ENCODE measurements at places on chromosomes 5 and 9.

GRCh38 chr5:12883395-12883794 is 979.1 kb upstream of the CTNND2 start:
- no peak for DNase-seq

DNA sequence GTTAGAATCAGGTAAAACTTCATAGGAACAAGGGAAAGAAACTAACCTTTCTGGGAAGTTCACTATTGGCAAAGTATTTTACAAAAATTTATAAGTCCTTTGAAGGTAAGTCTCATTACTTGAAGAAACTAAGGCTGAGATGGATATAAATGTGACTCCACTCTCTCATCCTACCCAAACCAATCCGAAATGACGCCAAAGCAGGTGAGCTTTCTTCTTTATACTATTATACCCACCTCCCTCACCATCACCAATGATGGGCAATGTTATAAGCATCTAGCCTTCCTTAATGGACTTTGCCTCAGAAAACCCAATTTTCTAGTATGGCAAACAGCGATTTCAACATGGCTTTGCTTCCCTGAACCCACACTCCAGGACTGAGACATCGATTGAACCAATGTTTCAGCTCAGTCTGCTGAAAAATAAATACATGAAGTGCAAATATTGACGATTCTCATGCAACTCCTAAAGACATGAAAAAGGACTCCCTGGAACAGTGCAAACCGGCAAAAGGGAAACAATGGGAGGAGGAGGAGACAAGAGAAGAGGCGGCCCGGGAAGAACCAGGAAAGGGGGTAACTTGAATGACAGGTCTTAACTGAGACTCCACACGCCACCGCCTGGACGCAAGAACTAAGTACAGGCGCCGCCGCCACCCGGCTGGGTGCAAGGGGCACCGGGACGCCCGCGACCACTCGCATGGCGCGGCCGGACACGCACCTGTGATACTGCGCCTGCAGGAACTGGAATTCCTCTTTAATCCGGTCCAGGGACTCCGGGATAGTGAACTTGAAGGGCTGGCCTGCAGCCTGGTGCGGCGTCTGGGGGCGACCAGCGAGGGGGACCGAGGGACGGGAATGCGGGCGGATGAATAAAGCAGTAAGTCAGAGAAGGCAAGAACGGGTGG is 2.5 kb downstream of the TLE1 start:
- DNase-seq = peak; percentile 83

- no peak for DNase-seq
Observed at GRCh38 chr5:10469253-10470050, 27.8 kb downstream of the ROPN1L start.

DNA sequence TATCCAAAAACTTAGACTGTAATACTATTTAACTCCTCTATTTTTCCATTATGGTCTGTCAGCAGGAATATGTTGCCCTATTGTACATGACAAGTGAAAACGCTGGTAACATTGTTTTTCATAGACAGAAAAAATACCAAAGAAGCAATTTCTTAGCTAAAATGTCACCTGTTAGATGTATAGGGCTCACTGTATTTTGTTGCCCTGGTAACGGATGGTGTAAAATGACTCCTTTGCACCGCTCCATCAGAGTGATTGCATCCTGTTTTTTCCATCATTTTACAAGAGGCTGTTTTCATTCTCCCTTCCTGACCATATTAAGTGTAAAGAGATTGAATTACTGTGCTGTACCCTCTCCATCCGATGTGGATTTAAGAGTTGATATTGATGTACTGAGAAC is 460.1 kb upstream of the TLE4 start:
- DNase-seq = no peak

GRCh38 chr9:14535161-14535955 is 157.9 kb downstream of the ZDHHC21 start:
- DNase-seq = no peak

- DNase-seq = no peak
Observed at GRCh38 chr9:105860516-105860915, 166.2 kb downstream of the TMEM38B start.

DNA sequence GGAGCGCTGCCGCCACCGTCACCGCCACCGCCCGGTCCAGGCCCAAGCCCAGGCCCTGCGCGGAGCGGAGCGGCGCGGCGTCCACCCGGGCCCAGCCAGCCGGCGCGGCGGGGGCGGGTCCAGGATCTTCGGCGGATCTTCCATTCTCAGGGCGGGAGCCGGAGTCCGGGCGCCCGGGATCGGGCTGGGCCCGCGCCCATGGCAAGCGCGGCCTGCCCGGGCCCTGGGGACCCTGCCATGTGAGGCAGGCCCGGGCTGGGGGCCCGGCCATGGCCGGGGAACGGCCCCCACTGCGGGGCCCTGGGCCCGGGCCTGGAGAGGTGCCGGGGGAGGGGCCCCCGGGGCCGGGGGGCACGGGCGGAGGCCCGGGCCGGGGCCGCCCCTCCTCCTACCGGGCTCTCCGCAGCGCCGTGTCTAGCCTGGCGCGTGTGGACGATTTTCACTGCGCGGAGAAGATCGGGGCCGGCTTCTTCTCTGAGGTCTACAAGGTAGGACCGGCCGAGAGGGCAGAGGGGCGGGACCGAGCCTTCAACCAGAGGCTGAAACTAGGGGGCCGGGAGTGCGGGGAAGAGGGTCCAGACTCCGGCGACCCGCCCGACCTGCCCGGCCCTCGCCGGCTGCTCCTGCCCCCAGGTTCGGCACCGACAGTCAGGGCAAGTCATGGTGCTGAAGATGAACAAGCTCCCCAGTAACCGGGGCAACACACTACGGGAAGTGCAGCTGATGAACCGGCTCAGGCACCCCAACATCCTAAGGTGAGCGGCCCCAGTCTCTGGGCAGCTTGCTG is 482 bp downstream of the TESK1 start:
- no peak for DNase-seq

DNA sequence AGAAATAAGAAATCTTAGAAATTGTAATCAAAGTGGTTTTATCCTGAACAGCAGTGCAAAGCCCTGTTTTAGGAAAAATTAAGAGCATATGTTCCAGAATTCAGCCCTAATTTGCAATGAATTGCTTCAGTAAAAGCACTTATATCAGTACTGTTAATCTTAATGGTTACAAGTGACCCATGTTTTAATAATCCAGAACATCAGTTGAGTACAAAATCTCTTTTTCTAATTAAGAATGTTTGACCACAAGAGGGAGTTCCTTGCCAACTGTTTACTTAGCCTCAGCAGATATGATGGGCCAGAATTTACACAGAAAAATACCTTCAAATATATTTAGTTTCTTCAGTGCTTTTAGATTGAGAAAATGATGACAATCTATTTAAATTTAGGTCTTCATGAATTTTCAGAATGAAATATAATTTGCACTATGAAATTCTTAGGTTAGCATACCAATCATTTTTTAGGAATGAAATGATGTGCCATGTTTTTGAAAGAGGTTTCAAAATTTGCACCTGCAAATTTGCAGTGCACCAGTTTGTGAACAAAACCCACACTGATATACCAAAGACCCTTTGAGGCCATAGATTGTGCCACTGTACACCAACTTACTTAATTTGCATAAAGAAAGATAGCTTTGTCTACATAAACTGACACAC is 926.3 kb upstream of the ARRDC3 start:
- peak; percentile 28 for DNase-seq

- no peak for DNase-seq
Observed at GRCh38 chr5:81310402-81311063, 9.1 kb downstream of the ZCCHC9 start.

DNA sequence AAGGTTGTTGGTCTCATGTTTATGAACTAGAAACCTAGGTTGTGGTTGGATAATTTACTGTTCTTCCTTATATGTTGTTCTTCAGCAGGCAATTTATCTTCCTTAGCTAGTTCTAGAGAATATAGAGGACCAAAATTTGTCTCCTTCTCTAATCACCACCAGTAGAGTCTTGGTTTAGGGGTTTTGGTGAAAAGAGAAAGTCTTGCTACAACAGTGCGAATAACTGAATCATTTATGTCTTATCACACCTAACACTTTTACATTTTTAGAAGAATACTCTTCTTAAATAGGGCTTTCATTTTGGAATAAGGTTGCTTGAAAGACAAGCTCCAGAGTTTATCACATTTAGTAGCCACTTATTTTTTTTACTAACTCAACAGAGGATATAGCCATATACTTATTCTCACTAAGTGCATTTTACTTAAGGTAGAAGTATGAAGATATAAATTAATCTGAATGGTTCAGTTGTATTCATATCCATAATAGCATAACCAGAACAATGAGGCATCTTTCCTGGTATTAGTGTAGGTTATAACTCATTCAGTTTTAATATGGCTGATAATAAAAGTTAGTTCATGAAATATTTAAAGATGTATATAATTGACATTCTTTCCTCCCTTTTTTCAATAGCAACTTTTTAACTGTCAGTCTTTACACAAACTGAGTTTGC is 67.9 kb downstream of the ERBIN start:
- no peak for DNase-seq

GRCh38 chr5:99129768-99130501 is 201.1 kb upstream of the CHD1 start:
- DNase-seq = no peak

GRCh38 chr9:117315236-117315635 is 99.6 kb downstream of the ASTN2 start:
- no peak for DNase-seq

- DNase-seq = no peak
Observed at GRCh38 chr5:10834695-10835094, 73.7 kb upstream of the DAP start.

GRCh38 chr9:98887918-98888510 is 55.7 kb upstream of the COL15A1 start:
- no peak for DNase-seq

DNA sequence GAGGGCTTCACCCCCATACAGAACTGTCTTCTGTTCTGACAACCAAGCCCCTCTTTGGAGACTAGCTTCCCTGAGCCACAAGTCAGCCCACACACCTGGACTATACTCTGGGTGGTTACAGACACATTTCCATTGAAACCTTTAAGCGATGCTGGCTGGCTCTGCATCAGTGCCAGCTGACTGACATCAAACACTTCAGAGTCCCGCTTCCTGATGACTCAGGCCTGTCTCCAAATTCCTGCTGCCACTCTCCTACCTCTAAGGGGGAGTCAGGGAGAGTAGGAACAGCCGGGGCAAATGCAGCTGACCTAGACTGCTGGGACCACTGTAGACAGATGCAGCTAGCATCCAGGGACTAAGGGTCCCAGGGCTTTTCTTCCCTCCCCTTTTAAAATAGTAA is 59.4 kb downstream of the SIL1 start:
- peak; percentile 7 for DNase-seq

- DNase-seq = no peak
Observed at GRCh38 chr5:123283031-123283430, 140.2 kb downstream of the CEP120 start.

- DNase-seq = no peak
Observed at GRCh38 chr5:31759925-31760324, 121.0 kb downstream of the PDZD2 start.

DNA sequence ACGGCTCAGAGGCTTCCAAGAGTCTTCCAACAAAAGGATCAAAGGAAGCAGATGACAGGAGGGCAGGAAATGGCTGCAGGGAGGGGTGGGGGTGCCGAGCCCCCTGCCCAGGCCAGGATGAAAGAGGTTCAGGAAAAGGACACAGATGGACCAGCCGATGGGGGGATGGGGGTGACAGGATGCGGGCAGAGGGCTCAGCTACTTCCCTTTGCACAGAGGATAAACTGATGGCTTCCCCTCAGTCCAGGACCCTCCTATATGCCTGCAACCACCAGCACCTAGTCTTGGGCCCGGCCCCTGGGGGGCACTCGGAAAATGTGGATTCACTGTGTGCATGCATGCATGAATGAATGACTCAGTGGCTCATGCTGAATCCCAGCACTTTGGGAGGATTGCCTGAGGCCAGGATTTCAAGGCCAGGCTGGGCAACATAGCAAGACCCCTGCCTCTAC is 148.2 kb downstream of the C9orf50 start:
- DNase-seq = no peak

- no peak for DNase-seq
Observed at GRCh38 chr9:132218208-132218607, 56.4 kb downstream of the NTNG2 start.

DNA sequence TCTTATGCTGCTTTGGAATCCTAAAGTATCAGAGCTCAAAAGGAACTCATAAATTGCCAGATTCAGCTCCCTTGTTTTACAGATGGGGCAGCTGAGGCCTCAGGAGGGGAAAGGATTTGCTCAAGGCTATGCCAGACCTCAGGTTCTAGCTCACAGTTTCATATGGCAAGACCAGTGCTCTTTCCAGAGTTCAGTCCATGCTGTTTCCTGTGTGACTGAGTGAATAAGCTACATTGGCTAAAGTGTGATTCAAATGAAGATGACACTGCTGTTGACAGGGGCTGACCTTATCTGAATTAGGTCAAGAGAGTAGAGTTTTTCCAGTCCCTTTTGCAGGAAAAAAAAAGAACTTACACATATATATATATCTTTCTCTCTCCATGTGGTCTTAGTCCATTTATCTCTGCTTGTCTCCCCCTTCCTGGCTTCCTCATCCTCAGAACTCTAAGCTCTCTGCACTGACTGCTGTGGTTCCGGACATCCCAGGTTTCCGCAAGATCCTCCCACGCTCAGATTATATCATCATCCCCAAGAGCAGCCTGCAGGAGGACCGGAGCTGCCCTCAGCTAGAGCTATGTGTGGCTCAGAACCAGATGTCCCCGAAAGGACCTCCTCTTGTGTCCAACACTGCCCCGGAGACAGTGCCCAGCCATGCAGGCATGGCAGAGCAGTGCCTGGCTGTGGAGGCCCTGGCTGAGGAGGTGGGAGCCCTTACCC is 9.3 kb downstream of the HMGXB3 start:
- no peak for DNase-seq

DNA sequence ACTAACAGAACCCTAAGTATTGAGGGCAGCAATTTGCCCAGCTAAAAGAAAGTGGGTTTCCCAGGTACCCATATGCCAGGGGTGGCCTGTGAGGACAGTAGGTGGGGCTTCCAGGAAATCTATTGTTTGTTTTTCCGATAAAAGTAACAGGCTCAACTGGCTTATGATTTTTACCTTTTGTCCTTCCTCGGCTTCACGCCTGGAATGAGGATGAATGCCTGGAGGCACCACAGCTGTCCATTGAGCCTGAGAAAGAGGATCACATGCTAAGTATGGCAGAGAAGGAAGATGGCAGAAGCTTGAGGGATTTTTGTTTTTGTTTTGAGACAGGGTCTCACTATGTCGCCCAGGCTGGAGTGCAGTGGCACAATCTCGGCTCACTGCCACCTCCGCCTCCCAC is 84.1 kb downstream of the KLF4 start:
- DNase-seq = no peak

- no peak for DNase-seq
Observed at GRCh38 chr9:32004431-32005076, 379.9 kb upstream of the ACO1 start.

- no peak for DNase-seq
Observed at GRCh38 chr9:91891915-91892314, 58.1 kb downstream of the ROR2 start.

DNA sequence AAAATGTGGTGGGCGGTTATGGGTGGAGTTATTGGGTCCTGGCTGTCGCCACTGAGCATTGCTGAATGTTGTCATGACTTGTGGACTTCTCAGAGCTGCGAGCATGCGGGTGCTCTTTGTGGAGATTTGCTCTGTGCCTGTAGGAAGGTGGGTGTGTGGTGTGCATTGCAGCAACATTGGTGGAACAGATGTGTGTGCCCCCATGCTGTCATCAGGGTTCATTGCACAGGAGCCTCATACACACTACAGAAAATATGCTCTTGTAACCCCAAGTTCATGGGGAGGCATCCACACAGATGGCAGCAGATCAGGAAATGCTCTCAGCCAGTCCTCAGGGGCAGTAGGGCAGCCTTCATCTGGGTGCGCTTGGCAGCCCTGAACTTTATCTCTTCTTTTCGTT is 55.9 kb upstream of the PHF2 start:
- no peak for DNase-seq

Data from amniotic stem cell (primary cell).